ENCODE measurements at places on chromosomes 4 and X.

GRCh38 chrX:107204068-107204605 is 2.1 kb downstream of the NUP62CL start:
- no peak for DNase-seq

DNA sequence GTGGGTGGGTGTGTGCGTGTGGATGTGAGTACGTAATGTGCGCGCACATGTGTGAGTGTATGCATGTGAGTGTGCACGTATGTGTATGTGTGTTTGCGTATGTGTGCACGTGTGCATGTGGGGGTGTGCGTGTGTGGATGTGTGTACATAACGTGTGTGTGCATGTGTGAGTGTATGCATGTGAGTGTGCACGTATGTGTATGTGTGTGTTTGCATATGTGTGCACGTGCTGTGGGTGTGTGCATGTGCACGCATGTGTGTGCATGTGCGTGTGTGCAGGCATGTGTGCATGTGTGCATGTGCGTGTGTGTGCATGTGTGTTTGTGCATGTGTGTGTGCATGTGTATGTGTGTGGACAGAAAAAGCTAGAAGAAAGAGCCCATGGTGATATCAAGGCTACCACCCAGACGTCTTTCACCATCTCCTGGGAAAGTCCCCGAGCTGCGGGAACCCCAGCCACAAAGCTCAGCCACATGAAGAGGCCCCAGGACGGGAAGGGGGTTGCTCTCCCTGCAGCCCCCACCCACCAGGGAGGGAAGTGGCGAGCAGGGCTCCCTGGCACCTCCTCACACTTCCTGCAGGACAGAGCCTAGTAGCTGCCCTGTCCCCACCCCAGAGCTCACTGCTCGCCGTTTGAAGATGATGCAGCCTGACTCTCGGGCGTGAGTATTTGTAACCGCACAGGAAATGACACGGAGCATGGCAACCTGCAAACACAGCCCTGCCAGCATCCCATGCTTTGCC is 108.3 kb downstream of the DCTD start:
- no peak for DNase-seq

DNA sequence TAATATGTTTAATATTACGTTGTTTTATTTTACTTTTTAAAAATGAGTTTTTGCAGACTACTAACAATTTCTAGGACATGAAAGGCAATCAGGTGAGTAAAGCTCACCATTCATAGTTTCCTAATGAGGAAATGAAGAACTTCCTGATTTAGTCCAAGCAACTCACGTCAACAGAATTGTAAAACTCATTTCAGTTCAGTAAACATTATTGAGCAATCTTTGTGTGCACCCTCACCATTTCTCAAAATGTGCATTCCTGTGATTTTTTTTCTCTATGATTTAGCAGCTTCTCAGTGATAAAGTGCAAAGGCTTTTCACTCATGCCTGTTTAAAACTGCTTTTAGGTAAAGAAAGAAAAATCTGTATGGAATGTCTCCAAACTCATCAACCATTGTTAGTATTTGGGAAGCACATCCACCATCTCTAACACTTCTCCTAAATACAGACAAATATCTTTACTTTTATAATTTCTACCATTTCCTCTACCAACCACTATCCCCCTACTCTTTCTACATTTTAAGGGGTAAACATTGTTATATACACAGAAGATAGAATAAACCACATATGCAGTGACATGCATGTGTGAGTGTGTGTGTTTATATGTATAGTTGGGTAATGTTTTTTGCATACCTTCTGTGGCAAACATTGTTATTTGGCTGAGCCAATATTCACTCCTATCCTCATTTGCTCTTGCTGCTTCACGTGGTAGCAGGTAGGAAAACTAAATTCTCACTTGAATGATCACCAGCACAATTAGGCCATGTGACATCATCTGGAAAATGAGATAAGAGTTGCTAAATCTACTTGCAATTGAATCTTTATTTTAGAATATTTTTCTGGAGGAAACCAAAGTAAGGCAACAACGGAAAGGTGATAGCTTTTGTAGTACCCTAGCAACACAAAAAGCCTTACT is 54.7 kb upstream of the PRDM8 start:
- DNase-seq, result no peak

DNA sequence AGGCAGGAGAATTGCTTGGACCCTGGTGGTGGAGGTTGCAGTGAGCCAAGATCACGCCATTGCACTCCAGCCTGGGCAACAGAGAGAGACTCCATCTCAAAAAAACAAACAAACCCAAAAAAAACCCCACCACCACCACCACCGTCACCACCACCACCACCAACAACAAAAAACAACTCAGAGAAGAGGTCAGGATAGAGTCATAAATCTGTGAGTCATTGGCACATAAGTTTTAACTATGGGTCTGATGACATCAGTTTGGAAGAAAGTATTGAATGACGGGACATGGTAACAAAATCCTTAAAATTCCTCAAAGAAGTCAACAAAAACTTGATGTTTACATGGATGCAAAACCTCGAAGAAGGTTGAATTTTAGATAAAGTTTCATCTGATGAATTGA is 288.0 kb upstream of the SFRP2 start:
- DNase-seq, result no peak

GRCh38 chrX:129653971-129654651 is 645 bp downstream of the APLN start:
- DNase-seq, result no peak

DNA sequence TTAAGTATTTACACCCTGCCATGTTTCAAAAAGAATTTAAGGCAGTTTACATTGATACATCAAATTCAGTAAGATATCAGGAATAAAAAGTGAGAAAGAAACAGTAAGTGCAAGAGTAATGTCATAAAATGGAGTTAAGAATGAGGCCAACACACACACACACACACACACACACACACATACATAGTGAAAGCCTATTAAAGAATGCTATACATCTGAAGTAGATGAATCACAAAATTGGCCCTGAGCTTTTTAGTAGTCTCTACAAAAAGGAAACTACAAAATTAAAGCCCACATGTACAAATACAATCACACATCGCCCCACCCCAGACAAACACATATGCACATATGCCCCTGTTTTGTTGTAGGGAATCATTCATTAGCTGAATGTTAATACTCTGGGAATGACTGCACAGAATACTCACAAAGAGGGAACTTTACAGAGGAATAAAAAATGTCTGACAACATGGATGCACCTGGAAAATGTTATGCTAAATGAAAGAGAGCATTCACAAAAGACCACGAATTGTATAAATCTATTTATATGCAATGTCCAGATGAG is 428.8 kb downstream of the IL15 start:
- DNase-seq, result no peak

DNA sequence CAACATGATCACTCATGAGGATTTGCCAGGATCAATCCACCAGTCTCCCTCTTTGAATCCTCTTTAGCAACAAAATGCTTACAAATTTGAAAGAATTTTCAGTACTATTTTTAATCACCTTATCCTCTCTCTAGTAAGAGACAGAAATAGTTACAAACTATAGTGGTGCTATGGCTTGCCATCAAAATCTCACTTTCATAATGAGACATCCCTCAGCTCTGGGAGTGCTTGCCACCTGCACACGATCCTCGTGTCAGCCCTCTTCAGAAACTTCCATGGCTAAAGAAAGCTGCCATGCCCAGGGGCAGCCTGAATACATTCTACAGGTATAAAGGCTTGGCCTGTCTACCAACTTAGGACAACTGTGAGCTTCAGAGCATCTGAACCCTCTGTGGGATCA is 5.1 kb upstream of the DHX15 start:
- DNase-seq, result no peak

GRCh38 chr4:128528793-128529553 is 241.4 kb upstream of the PGRMC2 start:
- DNase-seq, result no peak

DNA sequence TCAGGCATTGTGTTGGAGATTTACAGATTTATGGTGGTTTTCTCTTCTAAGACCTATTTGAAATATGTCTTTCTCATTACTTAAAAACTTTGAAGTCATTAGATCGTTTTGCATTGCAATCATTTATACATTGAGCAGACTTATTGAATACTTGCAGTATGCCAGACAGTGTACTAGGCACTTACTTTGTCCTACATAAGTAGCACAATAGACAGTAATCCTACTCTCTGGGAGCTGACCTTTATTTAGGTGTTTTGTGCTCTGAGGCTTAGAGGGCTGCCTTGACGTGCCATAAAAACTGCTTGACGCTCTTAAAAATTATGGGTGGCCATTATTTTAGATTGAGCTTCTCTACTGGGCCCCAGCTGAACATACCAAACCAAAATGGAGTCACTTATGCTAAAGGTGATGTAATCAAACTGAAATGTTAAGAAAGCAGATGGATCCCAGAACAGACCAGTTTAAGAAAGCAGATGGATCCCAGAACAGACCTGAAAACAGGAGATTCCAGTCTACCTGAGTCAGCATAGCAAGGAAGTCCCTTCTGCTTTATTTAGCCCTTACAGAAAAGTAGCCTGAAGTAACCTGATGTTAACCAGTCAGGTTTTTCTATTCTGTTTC is 42.4 kb downstream of the PTTG2 start:
- DNase-seq, result no peak

- DNase-seq, result no peak
These were observed 37.1 kb downstream of the GK start for GRCh38 chrX:30690330-30690729.

- no peak for DNase-seq
These were observed 732.7 kb upstream of the POU3F4 start for GRCh38 chrX:82775426-82775825.

DNA sequence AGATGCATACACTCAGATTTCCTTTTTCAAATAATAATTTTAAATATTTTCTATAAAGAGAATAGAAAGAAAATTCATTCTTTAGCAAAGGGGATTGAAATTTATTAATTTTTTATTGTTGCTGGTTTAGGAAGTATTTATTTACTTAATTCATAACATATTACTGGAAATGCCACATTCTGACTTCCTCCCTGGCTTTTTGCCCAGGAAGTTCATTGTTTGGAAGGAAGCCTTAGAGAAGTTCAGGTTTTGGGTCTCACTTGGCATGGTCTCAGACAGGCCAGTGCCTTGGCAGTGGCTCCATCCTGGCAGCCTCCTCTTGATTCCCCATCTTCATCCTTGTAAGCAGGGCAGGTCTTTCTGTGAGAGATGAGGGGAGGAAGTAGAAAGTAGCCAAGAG is 50.5 kb downstream of the IL15 start:
- no peak for DNase-seq

GRCh38 chr4:143189528-143189927 is 4.8 kb downstream of the USP38 start:
- no peak for DNase-seq

DNA sequence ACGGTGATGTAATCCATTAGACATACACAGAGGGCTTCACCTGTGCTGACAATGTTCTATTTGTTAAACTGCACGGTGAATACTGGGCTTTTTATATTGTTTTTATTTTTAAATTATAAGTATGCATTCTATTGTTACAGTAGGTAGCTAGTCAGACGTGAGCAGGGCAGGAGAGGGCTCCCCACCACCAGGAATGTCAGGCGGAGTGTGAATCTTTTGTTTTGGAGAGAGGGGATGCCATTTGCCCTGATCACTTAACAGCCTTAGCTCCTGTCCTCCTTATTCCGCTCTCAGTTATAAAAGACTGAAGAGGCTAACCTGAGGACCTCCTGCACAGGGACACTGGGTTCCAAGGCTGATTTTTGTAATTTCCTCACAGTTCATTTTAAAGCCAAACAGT is 151.6 kb upstream of the TAPT1 start:
- no peak for DNase-seq

- DNase-seq, result peak; percentile 52
These were observed at the start of gene HDAC8 for GRCh38 chrX:72572248-72573157. Gene HDAC8, minus strand, starts transcription at chrX:72572843. Its CDS starts 82 bp downstream, at chrX:72572761.

GRCh38 chrX:96372313-96373046 is 312.2 kb upstream of the DIAPH2 start:
- peak; percentile 1 for DNase-seq
